CD4-positive, alpha-beta T cell treated with Interleukin-4 for 4 hours (primary cell): ENCODE measurements at places on chromosomes 11 and 22.

DNA sequence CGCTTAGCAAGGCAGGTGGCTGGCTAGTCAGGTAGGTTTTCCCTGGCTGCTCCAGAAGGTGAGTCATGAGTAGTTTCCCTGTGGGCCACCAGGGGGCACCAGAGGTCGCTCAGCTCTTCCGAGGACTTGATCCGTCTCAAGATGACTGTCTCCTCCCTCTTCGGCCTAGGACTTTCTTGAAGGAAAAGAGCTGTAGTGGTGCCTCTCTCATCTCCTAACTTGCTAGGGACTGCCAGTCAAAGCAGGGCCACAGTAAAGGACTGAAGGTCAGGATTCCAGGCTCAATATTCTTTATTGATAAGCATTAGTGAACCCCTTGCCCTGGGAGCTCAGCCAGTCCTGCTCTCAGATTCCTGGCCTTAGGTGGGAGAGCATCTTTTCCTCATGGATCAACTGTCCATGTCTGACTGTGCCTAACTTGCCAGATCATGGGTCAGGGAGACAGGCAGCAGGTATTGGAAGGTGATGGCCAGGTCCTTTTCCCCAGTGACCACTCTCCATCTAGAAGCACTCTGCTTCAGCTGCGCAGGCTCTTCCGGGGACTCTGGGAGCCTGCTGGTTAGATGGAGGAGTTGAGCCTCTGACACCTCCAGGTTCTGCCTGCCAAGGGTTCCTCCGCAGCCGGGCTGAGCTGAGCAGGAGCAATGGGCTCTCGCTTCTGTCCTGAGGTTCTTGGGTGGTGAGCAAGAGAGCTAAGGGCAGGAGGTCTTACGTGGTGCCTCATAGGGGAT, 1.9 kb downstream of the POLD4 start:
- peak; percentile 60 for DNase-seq

DNA sequence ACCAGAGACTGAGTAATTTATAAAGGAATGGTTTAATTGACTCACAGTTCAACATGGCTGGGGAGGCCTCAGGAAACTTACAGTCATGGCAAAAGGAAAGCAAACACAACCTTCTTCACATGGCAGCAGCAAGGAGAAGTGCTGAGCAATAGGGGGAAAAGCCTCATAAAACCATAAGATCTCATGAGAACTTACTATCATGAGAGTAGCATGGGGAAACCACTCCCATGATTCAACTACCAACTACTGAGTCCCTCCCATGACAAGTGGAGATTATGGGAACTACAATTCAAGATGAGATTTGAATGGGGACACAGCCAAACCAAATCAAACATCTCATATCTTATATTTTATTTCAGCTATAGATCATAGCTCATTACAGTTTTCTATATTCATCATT, 33.0 kb downstream of the GRIA4 start:
- no peak for DNase-seq

- DNase-seq, result no peak
These were observed 3.6 kb upstream of the IGF2 start for GRCh38 chr11:2142762-2143202.

GRCh38 chr11:117843666-117844484, 19.3 kb upstream of the FXYD2 start:
- peak; percentile 71 for DNase-seq

GRCh38 chr22:31080164-31080847, 812 bp upstream of the SMTN start:
- DNase-seq, result no peak

DNA sequence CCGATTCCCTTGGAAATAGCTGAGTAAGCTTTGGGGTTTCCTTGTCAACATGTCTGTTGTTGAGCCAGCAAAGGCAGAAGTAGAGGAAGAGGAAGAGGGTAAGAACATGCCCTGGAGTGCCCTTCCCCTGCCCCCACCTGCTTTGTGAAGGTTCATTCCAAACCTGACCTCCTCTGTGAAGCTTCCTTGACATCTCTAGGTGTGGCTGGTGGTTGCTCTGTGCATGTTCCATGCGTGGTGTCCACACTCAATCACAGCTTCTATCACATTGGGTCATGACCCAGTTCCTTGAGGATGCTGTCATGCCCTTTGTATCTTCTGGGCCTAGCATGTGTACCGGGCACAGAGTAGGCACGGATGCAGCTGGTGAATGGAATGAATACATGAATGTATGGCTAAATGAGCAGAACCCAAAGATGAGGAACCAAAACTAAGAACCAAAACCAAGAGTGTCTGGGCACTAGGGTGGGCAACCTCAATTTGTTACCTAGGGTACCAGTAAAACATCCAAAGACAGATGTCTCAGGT, 23.7 kb upstream of the FXYD6 start:
- DNase-seq, result no peak

GRCh38 chr11:62004473-62004872, 37.0 kb upstream of the FTH1 start:
- DNase-seq, result no peak

- DNase-seq, result no peak
These were observed 12.3 kb downstream of the DGAT2 start for GRCh38 chr11:75780888-75781287.

DNA sequence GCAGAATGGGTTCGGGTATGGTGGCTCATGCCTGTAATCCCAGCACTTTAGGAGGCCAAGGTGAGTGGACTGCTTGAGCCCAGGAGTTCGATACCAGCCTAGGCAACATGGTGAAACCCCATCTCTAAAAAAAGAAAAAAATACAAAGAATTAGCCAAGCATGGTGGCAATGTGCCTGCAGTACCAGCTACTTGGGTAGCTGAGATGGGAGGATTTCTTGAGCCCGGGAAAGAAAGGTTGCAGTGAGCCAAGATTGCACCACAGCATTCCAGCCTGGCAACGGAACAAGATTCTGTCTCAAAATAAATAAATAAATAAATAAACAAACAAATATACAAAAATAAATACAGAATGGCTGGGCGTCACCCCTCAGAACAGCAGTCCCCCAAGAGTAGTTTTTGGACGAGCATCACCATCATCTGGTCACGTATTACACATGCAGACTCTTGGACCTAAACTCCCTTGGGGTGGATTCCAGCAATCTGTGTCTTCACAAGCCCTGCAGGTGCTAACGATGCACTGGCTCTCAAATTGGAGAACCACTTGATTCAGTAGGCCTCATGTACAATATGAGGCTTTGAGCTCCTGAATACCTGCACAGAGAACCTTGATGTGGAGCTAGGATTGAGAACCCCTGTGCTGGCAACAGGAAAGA, 33.5 kb downstream of the CLMP start:
- no peak for DNase-seq

DNA sequence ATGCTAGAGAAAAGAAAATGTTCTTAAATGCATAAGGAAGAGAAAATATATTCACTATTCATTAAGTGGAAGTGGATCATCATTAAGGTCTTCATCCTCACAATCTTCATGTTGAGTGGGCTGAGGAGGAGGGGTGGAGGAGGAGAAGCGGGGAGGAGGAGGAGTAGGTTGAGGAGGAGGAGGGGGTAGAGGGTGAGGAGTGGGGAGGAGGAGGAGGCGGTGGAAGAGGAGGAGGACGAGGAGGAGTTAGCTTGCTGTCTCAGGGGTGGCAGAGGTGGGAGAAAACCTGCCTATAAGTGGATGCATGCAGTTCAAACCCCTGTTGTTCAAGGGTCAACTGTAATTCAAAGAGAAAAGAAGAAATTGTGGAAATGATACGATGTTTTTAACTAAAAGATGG, 71.6 kb downstream of the MYEOV start:
- DNase-seq, result no peak

GRCh38 chr11:132551016-132551415, 981.3 kb downstream of the OPCML start:
- DNase-seq, result no peak

DNA sequence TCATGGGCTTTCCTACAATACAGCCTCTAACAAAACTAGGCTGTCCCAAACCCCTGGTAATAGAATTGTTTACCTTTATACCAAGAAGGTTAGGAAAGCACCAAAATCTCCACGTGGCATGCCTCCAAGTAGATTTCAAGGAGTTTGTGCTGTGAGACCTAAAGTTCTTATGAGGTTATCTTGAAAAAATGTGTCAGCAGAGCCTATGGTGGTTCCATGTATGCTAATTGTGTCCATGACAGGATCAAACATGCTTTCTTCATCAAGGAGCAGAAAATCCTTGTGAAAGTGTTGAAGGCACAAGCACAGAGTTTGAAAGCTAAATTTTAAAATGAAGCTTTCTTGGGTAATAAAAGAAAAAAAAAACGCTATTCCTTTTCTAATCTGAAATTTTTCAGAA, 36.2 kb downstream of the CCDC73 start:
- no peak for DNase-seq

GRCh38 chr11:79431535-79431934, 9.3 kb downstream of the TENM4 start:
- DNase-seq, result no peak

DNA sequence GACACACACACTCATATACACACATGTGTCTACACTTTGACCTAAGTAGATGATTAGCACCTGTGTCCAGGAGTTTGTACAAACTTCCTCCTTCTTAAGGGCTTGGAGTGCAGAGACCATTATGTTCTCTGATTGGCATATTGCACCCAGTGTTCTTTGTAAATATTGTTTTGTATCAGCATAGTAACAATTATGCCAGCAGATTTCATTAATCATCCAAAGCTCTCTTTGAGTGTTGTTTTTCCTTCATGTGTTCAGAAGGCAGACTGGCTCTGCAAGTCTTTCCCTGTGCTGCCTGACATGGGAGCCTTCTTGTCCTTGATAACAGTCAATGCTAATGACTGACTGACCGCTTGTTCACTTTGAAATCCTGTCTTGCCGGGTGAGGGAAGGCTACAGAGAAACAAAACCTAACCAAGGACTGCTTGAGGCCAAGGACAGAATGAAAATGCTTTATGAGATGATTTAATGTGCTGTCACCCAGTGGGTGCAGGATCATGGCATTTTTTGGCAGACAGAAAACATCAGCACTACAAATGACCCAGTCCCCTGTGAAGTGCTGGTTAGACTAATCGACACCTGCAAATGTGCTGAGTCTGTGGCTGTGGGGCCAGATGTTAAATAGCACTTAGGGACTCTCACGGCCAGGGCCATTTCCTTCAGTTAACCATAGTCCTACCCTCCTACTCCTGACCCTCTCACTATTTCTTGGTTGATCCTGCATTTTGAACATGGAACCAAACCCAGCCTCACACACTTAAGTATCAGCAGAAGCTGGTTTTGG, 6.6 kb upstream of the BARX2 start:
- no peak for DNase-seq

- DNase-seq, result no peak
These were observed 1450.3 kb downstream of the TBC1D22A start for GRCh38 chr22:48212727-48213126.

DNA sequence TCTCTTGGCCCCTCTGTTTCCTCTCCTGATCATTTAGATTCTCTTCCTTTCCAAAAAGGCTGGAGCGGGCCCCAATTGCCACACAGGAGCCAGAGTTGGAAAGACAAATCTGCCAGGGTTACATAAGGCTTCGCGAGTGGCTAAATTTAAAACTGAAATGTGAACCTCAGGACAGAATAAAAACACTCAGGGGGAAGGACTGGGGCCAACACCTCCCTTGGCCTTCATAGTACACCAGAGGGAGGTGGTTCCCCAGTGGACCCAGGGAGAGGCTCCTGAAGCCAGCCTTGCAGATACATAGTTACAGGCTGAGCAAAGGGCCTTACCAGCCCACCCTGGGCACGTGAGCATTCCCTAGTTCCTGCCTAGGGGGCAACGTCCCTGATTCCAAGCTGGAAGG, 150.1 kb downstream of the MN1 start:
- DNase-seq, result no peak

DNA sequence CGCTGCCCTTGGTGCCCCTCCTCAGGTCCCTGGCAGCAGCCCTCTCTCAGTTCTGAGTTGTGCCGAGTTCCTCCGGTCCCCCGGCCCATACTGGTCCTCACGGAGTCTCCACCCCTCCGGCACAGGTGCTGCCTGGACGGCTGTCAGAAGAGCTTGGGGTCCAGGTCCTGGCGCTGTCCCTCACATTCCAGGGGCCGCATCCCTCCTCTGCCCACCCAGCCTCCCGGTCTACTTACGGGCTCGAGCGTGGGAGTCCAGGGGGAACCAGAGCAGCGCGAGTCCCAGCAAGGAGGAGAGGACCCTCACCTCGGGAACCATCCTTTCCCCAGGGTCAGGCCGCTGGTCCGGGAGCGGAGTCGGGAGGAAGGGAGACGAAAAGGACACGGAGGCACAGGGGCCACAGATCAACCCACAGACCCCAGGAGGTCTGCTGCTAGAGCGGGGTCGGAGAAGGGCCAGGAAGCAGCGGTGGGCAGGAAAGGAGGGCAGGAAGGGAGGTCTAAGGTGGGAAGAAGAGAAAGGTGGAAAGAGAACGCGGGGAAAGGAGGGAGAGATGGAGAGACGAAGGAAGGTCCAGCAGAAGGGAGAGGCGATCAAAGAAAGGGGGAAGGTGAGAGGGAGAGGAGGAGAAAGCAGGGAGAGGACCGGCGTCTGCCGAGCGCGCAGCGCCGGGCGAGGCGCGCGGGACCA, 510 bp downstream of the CHRDL2 start:
- no peak for DNase-seq

DNA sequence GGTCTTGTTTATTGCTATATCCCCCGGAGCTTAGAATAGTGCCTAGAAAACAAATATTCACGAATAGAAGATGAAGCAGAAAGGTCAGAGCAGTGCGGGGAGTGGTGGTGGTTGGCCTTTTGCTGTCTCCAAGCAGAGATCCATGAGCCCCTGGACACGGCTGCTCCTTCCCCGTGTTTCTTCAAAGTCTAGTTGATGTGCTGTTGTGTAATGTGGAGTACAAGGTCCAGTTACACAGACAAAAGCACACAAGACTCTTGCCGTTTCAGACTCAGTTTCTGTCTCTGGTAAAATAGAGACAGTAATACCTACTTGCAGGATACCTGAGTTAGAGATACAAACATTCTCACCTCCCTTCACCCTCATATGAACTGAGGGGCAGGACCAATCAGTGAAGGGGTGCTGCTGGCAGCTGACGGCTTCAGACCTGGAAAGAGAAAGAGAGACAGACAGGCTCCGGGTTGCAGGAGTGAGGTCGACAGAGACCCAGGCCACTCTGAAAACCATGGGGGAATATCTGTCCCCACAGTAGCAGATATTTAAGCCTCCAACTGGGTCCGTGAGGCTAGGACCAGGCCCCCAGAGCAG, 56.2 kb downstream of the RASSF10 start:
- DNase-seq, result no peak

GRCh38 chr11:127864861-127865260, 722.5 kb downstream of the ETS1 start:
- no peak for DNase-seq

GRCh38 chr11:30496935-30497334, 89.2 kb downstream of the MPPED2 start:
- no peak for DNase-seq

- DNase-seq, result no peak
These were observed 191.3 kb downstream of the KIF18A start for GRCh38 chr11:27916541-27917100.

GRCh38 chr11:125228445-125228844, 63.9 kb downstream of the PKNOX2 start:
- no peak for DNase-seq

- DNase-seq, result no peak
These were observed 378.7 kb upstream of the ANO5 start for GRCh38 chr11:21814169-21814568.
